ENCODE measurements at places on chromosomes 16 and 17. TPM values are rescaled to one million over a fixed set of nuclear protein-coding genes. Genes with fewer than 3 reads are reported as not detected.

The GNG13 gene
- not detected for polyA plus RNA-seq

The TBC1D3I gene
- polyA plus RNA-seq: not detected

The PDE6G gene
- polyA plus RNA-seq: 1.5 TPM

The KRT222 gene
- polyA plus RNA-seq: not detected

The KLHL10 gene
- 0.16 TPM for polyA plus RNA-seq

The TBC1D3 gene
- polyA plus RNA-seq: not detected

The KRT15 gene
- not detected for polyA plus RNA-seq

The EFNB3 gene
- not detected for polyA plus RNA-seq

The RPRML gene
- 0.28 TPM for polyA plus RNA-seq

The TMEM235 gene
- not detected for polyA plus RNA-seq

The ALOX12B gene
- polyA plus RNA-seq: 0.41 TPM

The AANAT gene
- polyA plus RNA-seq: 1.1 TPM

The ABCC11 gene
- not detected for polyA plus RNA-seq

The TNP2 gene
- polyA plus RNA-seq: not detected

The SECTM1 gene
- 0.83 TPM for polyA plus RNA-seq

The HS3ST3B1 gene
- 0.70 TPM for polyA plus RNA-seq

The KRTAP4-5 gene
- not detected for polyA plus RNA-seq

The CD300LB gene
- polyA plus RNA-seq: not detected

The SLC4A1 gene
- not detected for polyA plus RNA-seq

The DPEP3 gene
- not detected for polyA plus RNA-seq

The LDHD gene
- not detected for polyA plus RNA-seq

The TM4SF5 gene
- polyA plus RNA-seq: not detected

The SCN4A gene
- polyA plus RNA-seq: 0.10 TPM

The MYH1 gene
- polyA plus RNA-seq: not detected

The ZNF778 gene
- polyA plus RNA-seq: 1.3 TPM

The SLC13A5 gene
- polyA plus RNA-seq: 0.30 TPM

The TNK1 gene
- polyA plus RNA-seq: 4.4 TPM

The TEKT1 gene
- not detected for polyA plus RNA-seq

The HSD17B1 gene
- polyA plus RNA-seq: 0.39 TPM

The HNF1B gene
- not detected for polyA plus RNA-seq

The MPP2 gene
- 0.18 TPM for polyA plus RNA-seq

The TBC1D3H gene
- not detected for polyA plus RNA-seq

The HSD11B2 gene
- not detected for polyA plus RNA-seq

The ASGR2 gene
- polyA plus RNA-seq: 0.60 TPM

The PPY gene
- polyA plus RNA-seq: not detected

The RUNDC3A gene
- polyA plus RNA-seq: not detected

The PEMT gene
- 35.6 TPM for polyA plus RNA-seq

The NAGS gene
- 0.64 TPM for polyA plus RNA-seq

The CTF1 gene
- polyA plus RNA-seq: not detected

The MT1B gene
- not detected for polyA plus RNA-seq

The CBFA2T3 gene
- 38.8 TPM for polyA plus RNA-seq

The SUZ12 gene
- polyA plus RNA-seq: 25.0 TPM

The TMEM208 gene
- polyA plus RNA-seq: 64.2 TPM

The CCL17 gene
- not detected for polyA plus RNA-seq

The SLC52A1 gene
- not detected for polyA plus RNA-seq

The PLD6 gene
- polyA plus RNA-seq: 5.8 TPM

The IGFBP4 gene
- 3.0 TPM for polyA plus RNA-seq

The CYB5D1 gene
- polyA plus RNA-seq: 8.0 TPM

The PKMYT1 gene
- polyA plus RNA-seq: 1.4 TPM

The SOCS1 gene
- 39.1 TPM for polyA plus RNA-seq

The HCRT gene
- not detected for polyA plus RNA-seq

The RPA1 gene
- polyA plus RNA-seq: 57.7 TPM

The GGNBP2 gene
- 84.9 TPM for polyA plus RNA-seq

The HSPB9 gene
- polyA plus RNA-seq: 0.15 TPM

The KDM6B gene
- polyA plus RNA-seq: 1.9 TPM

The HSF5 gene
- polyA plus RNA-seq: 1.6 TPM

The UTS2R gene
- not detected for polyA plus RNA-seq
